ENCODE measurements at places on chromosomes 7 and 10. TPM values are rescaled to one million over a fixed set of nuclear protein-coding genes. Genes with fewer than 3 reads are reported as not detected.

- no peak for DNase-seq
Measured at GRCh38 chr7:100675105-100675451, 1.5 kb downstream of the GNB2 start.

- DNase-seq = no peak
Measured at GRCh38 chr10:43047288-43047970, 29.4 kb upstream of the RET start.

GRCh38 chr7:127872122-127872521 is 159.1 kb downstream of the LRRC4 start:
- DNase-seq = no peak

GRCh38 chr10:73922007-73922863 is 11.3 kb downstream of the PLAU start:
- no peak for DNase-seq

- no peak for DNase-seq
Measured at GRCh38 chr7:99762680-99763327, 21.2 kb downstream of the CYP3A4 start.

DNA sequence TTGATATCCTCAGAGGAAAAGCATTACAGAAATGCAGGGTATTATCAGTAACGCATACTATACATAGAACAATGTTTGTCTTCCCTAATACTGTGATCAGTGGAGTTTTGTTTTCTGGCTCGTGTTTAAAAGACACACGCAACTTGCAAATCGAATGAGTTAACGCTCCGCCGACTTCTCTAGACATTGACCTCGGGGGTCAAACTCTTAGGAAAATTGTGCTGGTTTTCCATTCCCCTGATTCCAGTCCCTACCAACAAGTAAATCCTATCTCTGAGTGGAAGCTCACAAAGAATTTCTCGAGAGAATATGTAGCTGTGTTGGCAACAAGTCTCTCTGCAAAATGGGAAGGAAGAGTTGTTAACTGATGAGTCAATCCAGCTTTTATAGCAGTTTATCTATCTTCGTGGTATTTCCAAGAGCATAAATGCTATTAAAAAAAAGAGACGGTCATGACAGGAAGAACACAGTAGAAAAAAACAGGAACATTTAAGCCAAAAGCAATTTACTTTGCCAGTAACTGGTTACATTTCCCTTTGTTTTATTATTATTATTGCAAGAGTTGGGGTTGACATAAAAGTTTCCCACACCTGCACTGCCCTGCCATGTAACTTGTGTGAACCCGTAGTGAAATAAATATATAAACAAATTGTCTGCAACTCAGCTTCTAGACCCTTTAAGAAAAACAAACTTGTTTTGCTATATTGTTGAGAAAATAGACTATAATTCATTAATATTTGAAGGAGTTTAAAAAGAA is 144.4 kb downstream of the ARID5B start:
- DNase-seq = peak; percentile 22

DNA sequence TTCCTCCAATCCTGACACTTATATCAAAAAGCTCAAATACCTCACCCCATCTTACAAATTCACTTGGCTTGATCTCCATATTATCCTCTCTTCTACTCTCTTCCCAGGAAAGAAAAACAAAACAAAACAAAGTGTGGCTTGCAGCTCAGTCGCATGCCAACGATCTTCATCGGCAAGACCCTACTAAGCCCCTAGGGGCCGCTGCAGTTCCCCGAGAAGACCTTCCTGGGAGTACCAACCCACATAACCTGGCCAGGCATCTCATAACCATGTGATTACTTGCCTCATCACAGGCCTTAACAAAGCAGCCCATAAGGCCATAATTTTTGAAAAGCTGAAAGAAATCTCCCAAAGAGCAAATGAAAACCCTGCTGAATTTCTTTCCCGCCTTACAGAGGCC is 103.7 kb downstream of the ZNF92 start:
- peak; percentile 60 for DNase-seq

DNA sequence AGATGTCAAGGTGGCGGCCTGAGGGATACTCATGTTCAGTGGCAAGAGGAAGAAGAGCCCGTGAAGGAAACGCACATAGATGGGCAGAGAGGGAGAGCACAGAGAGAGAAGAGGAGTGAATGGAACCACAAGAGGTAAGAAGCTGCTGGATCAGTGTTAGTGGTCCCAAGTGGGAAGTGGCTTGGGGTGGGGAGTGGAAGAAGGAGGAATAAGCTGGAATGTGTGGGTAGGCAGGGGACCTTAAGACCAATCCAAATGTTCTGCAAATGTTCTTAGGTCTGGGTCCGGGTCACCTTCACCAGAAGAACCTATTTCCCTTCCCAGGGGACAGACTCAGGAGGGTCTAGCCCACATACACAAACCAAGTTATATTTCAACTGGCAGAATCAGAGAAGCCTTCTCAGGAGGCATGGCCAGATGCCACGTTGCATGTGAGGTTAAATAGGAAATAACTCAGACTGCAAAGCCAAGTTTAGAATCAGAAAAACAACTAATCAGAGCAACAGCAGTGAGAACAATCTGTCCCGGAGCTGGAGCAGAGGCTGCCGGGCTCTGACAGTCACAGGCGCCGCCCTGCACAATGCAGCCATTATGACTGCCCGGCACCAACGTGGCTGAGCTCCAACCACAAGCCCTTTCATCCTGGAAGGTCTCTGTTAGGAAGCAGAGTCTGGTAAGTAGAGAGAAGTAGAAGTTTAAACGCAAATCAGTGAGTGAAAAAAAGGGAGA is 78.6 kb upstream of the ARMC3 start:
- no peak for DNase-seq

DNA sequence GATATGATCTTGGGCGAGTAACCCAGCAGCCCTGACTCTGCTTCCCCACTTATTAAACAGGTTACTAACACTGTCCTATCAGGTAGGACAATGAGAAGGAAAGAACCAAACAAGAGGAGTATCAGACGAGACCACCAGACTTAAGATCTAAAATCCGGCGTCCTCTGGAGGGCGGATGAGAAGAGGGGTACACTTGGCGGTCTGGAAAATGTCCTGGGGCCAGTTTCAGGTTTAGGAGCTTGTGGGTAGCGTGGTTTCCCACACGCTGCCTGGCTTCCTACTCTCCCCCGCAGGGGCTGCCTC is 635 bp downstream of the ZNF32 start:
- no peak for DNase-seq

GRCh38 chr7:135976312-135977006 is 700 bp downstream of the MTPN start:
- peak; percentile 64 for DNase-seq

GRCh38 chr7:4797858-4798705 is 22.7 kb downstream of the AP5Z1 start:
- DNase-seq = peak; percentile 55

Gene PI4K2A
- 11.9 TPM for total RNA-seq

Gene UPK3B
- total RNA-seq = 2.5 TPM

Gene GRM3
- not detected for total RNA-seq

Gene BTAF1
- 65.1 TPM for total RNA-seq

Measured in OCI-LY7 (cell line).